NCI-H1417 treated with DMSO at 0.1 percent for 48 hours (cell line): ENCODE measurements at places on chromosomes 6 and 20.

DNA sequence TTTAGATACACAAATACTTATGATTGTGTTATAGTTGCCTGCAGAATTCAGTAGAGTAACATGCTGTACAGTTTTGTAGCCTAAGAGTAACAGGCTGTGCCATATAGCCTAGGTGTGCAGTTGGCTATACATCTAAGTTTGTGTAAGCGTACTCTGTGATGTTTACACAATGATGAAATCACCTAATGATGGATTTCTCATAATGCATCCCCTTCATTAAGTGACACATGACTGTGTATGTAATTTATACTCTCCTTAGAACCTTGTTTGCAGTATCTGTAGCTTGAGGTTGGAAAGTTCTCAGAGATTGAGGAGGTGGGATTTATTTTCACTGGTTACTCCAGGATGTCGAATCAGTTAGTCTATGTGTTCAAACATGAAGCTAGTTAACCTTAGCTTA is 67.0 kb upstream of the TMEM30A start:
- DNase-seq: no peak

DNA sequence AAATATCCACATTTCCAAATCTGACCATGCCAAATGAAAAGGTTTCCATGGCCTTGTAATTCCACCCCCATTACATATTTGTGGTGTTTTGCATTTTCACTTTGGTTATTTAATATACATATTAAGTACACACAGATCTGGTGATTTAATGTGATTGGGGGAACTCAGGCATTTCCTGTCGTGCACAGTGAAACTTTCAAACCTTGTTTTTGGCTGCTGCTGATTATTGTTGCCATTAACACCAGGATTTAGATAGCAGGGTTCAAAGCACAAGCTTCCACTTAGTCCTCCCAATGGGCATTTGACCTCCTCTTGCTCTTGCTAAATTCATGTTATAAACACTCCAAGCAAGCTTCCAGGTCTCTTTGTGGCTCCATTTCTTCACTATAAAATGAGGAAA is 166.5 kb downstream of the SOBP start:
- no peak for DNase-seq

GRCh38 chr6:88653936-88654335 is 309.5 kb downstream of the RNGTT start:
- DNase-seq: no peak

GRCh38 chr6:80445751-80446150 is 339.3 kb downstream of the BCKDHB start:
- DNase-seq: no peak

DNA sequence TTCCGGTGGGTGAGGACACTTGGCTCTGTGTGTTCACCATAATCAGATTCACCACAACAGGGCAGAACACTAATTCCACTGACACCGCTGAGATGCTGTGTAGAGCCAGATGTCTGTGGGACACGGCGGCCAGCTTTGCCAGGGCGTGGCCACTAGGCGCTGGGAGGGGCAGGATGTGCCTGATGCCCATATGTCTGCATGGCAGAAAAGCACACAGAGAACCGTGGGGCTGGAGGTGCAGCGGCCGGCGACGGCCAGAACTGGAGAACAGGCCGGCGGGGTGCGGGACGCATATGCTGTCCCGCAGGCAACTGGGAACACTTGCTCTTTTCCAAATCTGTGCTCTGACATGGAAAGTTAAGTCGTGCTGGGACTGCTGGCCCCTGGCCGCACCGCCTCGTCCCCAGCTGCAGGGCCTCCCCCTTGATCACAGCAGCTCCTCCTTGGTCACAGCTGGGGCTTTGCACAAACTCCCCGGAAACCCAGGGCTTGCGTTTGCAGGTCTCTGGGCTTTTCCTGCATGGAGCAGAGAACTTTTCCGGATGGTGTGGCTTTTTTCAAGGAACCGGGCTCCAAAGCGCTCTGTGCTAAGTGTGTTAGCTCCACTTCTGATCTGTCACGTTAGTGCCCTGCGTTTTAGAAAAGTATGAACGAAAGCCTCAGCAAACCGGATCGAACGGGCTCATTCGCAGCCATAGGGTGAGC is 31.1 kb downstream of the NTSR1 start:
- no peak for DNase-seq

GRCh38 chr6:16805243-16805950 is 44.1 kb upstream of the ATXN1 start:
- no peak for DNase-seq

- DNase-seq: no peak
These were observed 39.9 kb upstream of the TGM2 start for GRCh38 chr20:38205001-38205400.

DNA sequence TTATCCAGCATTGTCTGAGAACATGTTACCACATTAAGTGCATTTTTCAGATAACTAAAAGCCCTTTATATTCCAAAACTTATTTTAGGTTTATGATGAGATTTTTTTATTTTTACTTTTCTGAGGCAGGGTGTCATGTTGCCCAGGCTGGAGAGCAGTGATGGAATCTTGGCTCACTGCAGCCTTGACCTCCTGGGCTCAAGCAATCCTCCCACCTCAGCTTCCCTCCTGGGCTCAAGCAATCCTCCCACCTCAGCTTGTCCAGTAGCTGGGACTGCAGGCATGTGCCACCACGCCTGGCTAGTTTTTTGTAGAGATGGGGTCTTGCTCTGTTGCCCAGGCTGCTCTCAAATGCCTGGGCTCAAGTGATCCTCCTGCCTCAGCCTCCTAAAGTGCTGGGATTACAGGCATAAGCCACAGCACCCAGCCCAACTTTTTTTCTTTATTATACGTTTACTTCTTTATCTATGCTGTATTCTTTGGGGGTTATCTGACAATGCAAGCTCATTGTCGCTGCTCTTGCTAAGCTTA is 6.2 kb downstream of the DYNLT1 start:
- no peak for DNase-seq

GRCh38 chr20:45970646-45971424 is 1.2 kb downstream of the ZNF335 start:
- no peak for DNase-seq

GRCh38 chr6:22029171-22029570 is 267.7 kb downstream of the PRL start:
- DNase-seq: no peak

DNA sequence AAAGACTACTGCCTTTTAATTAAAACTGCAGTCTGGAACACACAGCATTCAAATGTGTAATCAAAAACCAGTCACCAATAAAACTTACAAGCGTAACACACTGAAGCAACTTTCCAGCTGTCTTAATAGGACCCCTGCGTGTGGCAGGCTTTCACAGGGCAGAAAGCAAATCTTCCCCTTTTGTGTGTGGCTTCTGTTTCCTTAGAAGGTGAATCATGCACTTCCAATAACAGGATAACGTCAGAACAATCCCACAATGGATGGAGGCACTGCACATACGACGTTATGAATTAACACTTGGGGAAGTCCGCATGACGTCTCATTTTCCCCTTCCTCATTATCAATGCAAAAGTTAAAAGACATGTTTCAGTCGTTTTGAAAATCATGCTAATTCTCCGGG is 44.8 kb downstream of the INSM1 start:
- no peak for DNase-seq

- no peak for DNase-seq
These were observed 43.6 kb downstream of the MDGA1 start for GRCh38 chr6:37653933-37654565.

GRCh38 chr6:25259756-25260155 is 19.4 kb upstream of the CARMIL1 start:
- DNase-seq: no peak

GRCh38 chr6:111061508-111061907 is 25.8 kb upstream of the SLC16A10 start:
- DNase-seq: no peak

GRCh38 chr6:14573703-14574290 is 456.2 kb downstream of the CD83 start:
- DNase-seq: no peak

DNA sequence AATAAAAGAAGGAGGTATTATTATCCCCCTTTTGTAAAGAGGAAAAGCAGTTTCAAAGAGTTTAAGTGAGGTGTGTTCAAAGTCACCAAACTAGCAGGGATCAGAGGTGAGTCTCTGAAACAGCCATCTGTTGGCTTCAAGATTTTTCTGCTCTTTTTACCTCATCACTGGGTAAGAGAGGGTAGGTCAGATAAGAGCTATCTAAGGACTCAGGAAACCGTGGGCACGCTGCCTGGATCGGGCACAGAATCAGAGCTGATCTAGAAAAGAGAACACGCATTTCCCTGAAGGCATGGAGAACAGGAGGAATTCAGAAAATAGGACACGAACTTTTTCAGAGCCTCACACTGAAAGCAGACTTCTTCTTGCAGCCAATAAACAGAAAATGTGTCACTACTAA is 65.8 kb upstream of the LY86 start:
- DNase-seq: no peak

GRCh38 chr6:28281288-28282064 is at the start of gene PGBD1:
TSS of gene PGBD1 (plus strand) at chr6:28281572. CDS start at chr6:28283814, 2,242 bp downstream.
- peak; percentile 25 for DNase-seq

DNA sequence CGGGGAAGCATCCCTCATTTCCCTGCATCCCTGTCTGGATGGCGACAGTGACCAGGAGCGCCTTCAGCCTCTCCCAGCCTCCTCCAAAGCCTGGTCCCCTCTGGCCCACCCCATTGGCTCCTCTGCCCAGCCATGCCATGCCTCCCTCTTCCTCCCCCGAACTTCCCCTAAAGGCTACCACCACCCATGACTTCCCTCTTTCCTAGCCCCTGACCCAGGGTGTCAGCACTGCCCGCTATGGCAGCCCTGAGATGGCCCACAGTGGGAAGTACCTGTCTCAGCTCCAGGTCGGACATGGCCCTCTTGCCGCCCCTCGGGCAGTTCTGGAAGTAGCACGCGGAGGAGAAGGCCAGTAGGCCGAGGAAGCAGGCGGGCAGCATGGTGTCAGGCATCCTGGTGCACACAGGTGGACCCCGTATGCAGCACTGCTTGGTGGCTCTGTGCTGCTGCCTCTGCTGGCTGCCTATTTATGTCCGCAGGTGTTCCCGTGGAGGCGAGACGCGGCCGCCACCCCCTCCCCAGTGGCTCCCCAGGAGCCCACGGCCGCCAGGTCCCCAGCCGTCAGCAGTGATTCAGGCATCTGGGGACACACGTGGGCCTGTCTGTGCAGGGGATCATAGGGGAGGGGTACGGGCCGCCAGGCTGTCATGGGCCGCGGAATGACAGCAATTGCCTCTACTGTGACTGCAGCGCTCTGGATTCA is at the start of gene AVP:
AVP (minus strand) TSS at position 442 of the 703 bp plus-strand sequence; CDS start at position 392, 50 bp downstream.
- DNase-seq: no peak

DNA sequence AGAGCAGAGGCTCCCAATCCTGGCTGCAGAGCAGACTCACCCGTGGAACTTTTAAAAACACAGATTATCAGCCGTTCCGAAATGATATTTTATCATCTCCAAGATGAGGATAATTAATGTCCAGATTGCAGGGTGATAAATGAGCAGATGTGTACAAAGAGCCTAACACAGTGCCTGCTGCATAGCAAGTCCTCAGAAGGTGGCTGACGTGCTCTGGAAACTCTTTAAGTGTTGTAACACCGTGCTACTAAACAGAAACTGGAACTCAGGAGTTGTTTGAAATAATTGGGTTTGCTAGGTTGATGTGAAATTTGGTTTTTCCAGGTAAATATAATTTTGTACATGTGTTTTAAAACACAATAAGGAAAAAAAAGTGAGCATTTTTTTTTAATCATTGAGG is 118.0 kb downstream of the ARMC2 start:
- no peak for DNase-seq

- peak; percentile 63 for DNase-seq
These were observed 95.6 kb downstream of the LAMP5 start for GRCh38 chr20:9609887-9610502.

- no peak for DNase-seq
These were observed 397.1 kb downstream of the ARHGAP18 start for GRCh38 chr6:129312880-129313279.

DNA sequence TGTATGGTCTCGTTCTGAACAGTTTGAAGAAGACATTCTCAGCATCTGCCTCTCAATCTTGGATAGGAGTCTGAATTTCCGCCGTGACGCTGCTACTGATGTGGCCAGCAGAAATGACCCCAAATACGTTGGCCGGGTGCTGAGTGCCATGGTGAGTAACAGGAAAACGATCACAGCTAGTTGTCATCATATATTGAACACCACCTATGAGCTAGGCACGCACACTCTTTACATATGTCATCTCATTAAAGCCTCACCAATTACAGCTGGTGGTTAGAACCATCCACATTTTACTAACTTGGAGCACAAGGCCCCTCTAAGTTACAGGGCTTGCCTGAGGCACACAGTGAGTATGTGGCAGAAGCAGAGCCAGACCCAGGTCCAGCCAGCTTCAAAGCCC is 17.1 kb downstream of the TGM3 start:
- DNase-seq: no peak

DNA sequence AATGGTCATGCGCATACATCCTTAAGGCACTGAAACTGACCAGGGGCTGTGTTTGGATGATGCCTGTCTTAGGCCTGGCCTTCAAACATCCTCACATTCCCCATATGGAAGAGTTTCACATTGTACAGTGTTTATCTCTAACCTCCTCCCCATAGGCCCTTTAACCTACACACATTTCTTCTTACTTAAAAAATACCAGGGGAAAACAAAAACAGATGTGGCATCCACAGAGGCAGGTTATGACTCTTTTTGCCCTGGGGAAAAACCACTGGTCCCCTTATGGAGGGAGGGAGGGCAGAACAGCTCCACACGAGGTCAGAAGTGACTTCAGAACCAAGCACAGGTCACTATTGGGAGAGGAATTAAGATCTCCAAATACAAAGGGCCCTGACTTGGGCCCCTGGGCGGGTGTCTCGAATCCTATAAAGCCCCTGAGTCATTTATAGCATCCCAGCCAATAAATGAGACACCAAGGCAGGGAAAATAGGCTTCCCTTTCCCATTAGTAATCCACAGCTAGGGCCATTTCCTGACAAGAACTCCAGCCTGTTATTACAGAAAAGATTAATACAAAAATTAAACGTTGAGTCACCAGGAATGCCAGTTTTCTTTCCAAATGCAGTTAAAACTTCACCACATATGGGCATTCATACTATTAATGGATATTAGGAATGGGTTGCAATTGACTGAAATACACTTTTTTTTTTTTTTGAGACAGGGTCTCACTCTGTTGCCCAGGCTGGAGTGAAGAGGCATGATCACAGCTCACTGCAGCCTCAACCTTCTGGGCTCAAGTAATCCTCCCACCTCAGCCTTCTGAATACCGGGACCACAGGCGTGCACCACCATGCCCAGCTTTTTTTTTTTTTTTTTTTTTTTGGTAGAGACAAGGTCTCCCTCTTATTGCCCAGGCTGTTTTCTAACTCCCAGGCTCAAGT is 107.2 kb downstream of the ATP9A start:
- DNase-seq: no peak

DNA sequence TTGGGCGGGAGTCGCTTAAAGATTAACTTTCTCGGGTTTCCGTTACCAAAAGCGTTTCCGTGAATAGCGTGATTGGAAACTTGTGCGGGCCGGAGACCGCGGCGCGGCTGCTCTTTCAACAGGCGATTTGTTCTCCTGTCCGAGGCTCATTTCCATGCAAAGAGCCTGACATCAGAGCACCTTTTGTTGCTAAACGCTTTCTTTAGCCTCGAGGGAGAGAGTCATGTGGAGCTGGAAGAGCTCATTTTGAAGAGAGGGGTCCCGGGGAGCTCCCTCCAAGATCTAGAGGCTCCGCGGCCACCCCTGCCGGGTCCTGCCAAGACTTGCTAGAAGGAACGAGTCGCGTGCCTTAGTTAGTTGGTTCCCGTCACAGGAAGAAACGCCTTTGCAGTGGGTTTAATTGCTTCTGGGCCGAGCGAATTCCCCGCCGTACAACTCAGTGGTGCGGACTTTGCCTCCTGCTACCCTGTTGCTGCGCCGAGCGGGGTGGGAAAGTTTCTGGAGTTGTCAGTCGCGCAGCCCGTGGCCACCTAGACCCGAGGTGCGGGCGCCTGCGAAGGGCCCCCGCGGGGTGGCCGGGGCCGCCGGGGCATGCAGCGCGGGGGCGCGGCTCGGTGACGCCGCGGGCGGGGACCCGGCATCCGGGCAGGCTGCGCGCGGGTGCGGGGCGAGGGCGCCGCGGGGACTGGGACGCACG is at the start of gene SASH1:
SASH1 (plus strand) TSS at position 489 of the 697 bp plus-strand sequence. CDS start 230 bp downstream, outside the sequence.
- peak; percentile 40 for DNase-seq
